ENCODE measurements at places on chromosomes 6 and 20. TPM values are rescaled to one million over a fixed set of nuclear protein-coding genes. Genes with fewer than 3 reads are reported as not detected.

IMPG1 gene
- total RNA-seq: not detected

DNA sequence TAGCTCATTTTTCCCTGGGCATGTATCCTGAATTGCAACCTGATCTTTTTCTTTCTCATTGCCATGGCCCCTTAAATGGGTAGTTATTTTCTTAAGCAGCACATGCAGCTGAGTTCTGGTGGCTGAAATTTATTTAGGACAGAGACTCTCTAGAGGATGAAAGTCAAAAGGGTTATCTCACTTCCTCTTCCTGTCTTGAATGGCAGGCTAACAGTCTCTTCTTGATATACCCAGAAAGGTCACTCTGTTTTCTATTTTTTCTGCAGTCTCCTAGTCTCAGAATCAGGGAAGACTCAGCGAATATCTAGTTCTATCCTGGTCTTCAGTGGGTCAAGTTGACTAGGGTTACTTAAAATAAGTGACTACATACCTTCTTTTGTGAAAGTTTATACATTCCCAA is 243.3 kb downstream of the EPHA7 start:
- no peak for DNase-seq

- no peak for DNase-seq
These were observed 54.6 kb upstream of the MYO6 start for GRCh38 chr6:75694406-75694805.

DNA sequence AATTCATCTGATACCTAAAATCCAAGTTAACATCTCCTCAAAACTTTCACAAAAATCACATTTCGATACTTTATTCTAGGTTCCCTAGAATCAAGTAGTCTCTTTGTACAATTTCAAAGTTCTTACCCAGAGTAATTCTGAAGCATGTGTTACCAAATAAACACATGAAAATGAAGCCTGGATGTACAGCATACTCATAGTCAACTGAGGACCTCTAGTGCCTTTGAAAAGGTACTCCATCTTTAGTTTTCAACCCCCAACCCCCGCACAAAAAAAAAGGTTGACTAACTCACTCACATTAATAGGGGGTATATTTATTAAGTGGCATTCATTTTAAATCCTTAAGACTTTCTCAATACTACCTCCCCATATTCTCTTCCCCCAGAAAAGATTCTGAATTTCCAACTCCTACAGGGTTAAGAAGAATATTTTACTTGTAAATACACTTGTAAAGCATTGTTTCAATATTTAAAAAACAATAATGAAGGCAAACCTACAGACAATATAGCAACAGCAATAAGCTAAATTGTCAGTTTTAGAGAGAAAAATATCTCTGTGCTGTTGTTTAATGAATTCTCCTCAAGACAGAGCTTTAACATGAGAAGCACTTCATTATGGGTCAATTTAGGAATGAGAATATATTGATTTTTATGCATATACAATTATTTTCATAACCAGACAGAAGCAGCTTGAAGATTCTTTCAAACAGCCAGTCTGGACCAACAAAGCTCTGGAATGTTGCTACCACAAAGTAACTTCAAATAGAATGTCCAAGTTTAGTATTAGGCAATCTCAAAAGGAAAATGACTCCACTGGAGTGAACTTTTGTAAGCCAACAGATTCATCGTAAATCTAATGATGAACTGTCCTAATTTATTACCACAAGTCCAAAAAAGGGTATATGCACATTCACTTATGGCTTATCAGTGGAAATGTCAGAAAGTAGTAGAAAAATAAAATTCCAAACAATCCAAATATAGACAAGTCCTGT is 3.3 kb downstream of the PLN start:
- DNase-seq: no peak

Measured in prostate gland (tissue), 2 donors.